NCI-H2107 (cell line): ENCODE measurements at places on chromosomes 7 and 10.

- DNase-seq = no peak
Measured at GRCh38 chr7:28036696-28037095, 143.9 kb downstream of the JAZF1 start.

GRCh38 chr10:130169136-130169859, 33.1 kb downstream of the GLRX3 start:
- no peak for DNase-seq

DNA sequence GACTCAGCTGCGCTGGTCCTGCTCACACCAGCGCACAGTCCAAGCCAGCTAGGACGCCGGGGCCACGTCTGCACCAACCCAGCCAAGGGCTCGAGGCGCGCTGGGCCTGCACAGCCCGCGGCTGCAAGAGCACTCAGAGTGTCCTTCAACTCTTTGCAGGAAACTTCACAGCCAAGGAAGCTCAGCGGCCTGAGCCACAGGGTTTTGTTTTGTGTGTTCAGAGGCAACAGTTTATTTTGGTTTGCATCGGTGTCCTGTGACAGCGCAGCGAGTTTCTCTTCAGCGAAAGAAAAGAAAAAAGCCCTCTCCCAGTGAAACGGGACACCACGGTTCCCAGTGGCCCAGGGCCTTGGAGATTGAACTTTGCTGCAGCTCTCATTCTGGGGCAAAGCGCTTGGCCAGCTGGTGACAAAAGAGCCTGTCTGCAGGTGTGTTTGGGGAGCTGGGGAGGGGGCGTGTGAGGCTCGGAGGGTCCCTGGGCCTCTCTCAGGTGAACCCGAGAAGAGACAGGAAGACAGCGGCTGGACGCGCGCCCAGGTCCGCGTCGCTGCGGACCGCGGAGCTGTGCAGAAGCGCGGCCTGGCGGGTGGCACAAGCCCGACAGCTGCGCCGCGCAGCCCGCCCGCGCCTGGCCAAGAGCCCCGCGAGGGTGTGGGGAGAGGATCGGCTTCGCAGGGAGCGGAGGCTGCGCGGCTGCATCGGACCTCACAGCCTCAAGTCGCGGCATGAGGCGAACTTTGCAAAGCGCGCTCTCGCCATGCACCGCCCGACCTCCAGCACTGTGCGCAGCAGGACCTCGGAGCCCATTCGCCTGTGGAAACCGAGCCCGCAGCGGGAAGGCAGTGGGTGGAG, 922 bp downstream of the CXCL12 start:
- no peak for DNase-seq

- no peak for DNase-seq
Measured at GRCh38 chr10:129046962-129047361, 420.1 kb upstream of the MGMT start.

DNA sequence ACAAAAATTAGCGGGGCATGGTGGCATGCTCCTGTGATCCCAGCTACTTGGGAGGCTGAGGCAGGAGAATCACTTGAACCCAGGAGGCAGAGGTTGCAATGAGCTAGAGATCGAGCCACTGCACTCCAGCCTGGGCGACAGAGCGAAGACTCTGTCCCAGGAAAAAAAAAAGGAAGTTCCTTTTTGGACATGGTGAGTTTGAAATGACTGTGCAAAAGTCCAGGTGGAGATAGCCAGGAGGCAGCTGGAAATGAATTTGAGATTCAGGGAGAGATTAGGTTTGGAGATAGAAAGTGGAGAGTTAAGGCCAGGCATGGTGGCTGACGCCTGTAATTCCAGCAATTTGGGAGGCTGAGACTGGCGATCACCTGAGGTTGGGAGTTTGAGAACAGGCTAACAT, 139.1 kb downstream of the MARCHF5 start:
- DNase-seq = no peak

- DNase-seq = no peak
Measured at GRCh38 chr10:51121861-51122260, 47.6 kb downstream of the PRKG1 start.

- no peak for DNase-seq
Measured at GRCh38 chr10:4351723-4352413, 474.1 kb upstream of the AKR1E2 start.

DNA sequence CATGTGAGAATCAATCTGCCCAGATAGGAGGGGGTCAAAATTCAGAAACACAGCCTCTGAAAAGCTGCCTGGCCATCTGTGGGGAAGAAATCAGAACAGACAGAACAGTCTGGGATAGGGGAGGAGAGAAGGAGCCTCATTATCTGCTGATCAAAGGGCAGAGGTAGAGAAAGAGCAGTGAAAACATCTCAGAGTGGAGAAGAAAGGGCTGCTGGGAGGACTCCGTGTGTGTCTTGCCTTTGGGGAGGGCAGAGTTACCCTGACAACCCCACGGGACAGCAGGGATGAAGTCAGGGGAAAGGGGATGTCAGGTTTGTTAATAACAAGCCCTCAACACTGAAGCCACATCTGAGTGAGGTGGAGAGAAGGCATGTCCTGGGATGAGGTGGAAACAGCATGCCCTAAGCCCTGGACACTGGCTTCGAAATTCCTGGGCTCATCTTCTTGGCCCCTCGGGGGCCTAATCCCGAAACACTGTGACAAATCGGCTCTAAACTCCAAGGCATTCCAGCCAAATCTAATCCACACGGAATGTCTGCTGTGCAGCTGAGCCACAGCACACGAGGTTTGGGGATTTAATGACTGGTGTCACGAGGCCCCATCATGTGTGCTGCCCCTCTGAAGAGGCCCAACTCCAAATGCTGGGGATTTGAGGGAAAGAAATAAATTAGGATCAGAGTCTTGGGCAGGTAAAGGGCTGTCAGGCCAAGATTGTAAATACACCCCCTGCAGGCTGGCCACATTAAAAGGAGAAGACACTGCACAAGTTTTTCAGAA, 82.8 kb upstream of the FGFR2 start:
- DNase-seq = no peak

DNA sequence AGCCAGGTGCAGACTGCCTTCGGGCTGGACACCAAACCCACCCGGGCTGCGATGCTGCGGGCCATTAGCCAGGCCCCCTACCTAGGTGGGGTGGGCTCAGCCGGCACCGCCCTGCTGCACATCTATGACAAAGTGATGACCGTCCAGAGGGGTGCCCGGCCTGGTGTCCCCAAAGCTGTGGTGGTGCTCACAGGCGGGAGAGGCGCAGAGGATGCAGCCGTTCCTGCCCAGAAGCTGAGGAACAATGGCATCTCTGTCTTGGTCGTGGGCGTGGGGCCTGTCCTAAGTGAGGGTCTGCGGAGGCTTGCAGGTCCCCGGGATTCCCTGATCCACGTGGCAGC, 50.0 kb downstream of the VWA2 start:
- DNase-seq = no peak
